AG09309 (cell line): ENCODE measurements at places on chromosomes 11 and 22.

DNA sequence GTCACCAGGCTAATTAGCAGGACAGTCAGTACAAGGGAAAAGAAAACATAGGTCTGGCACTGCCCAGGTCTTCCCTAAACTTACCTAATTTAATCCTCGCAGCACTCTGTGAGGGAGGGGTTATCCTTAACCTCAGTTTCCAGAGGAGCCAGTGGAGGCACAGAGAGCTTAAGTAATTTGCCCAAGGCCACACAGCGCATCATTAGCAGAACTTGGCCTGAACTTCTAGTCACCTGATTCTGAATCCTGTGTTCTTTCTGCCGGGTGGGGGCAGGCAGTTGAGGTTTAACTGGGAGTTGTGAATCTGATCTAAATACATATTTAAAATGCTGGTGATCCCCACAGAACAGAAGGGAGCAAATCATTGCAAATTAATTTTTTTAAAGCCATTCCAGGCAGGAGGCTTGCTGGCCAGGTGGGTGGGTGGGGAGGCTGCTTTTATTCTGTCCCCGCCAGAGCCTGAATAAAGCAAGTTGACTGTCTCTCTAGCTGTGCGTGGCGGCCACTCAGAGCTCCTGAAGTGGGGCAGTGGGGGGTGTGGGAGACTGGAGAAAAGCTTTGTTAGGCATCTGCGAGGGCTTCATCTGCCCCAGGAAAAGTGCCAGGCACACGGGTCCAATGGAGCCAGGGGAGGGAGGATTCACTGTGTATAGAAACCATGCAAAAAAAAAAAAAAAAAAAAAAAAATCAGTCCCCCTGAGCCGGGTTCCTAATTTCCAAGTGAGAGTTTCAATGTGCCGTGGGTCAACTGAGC lies 66.1 kb downstream of the NFAM1 start:
- DNase-seq: no peak

- no peak for DNase-seq
Measured at GRCh38 chr11:9775398-9775779, 111.5 kb downstream of the SWAP70 start.

- DNase-seq: no peak
Measured at GRCh38 chr11:60169264-60169915, 13.5 kb downstream of the MS4A6A start.

- no peak for DNase-seq
Measured at GRCh38 chr22:20235389-20235991, 32.6 kb downstream of the RTN4R start.

- DNase-seq: no peak
Measured at GRCh38 chr11:61133956-61134662, 27.1 kb downstream of the VPS37C start.

- DNase-seq: no peak
Measured at GRCh38 chr11:133955081-133955891, 1.5 kb downstream of the IGSF9B start.

DNA sequence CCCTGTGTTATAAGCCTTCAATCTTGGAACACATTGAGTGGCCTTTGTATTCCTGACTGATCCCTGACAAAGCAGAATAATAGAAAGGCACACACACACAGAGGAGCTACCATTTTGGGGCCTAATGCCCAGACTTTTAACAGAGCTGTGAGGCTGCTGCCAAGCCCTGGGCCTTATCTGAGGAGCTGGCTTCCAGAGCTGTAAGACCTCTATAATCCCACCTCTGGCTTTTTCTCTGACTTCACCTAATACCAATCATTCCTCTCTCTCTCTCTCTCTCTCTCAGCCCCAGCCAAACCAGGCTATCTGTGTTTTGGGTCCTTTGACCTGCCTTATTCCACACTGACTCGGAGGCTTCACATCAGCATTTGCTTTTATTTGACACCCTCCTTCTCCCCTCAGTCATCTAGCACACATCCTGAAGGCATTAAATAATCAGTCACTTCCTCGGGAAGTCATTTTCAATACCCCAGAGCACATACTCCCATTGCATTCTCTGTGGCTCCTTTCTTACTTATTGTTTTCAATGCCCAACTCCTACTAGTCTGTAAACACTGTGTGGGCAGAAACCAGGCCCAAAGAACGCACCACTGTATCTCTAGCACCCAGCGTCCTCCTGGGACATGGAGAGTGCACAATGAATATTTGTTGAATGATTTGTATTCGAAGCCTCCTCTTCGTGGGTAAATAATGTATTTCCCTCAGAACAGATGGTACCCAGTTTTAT lies 21.2 kb upstream of the TRIM44 start:
- no peak for DNase-seq

- no peak for DNase-seq
Measured at GRCh38 chr11:13352711-13353110, 75.1 kb downstream of the BMAL1 start.

- no peak for DNase-seq
Measured at GRCh38 chr11:70628855-70629844, 230.8 kb downstream of the CTTN start.

GRCh38 chr22:24950272-24950902 lies 2.1 kb upstream of the KIAA1671 start:
- DNase-seq: no peak

GRCh38 chr22:31607696-31608095 lies 54.3 kb downstream of the PISD start:
- DNase-seq: no peak
